ENCODE measurements at places on chromosomes 2 and 18. TPM values are rescaled to one million over a fixed set of nuclear protein-coding genes. Genes with fewer than 3 reads are reported as not detected.
A peak's percentile ranks its signal among the peaks of the same experiment; 100 is the strongest.

DNA sequence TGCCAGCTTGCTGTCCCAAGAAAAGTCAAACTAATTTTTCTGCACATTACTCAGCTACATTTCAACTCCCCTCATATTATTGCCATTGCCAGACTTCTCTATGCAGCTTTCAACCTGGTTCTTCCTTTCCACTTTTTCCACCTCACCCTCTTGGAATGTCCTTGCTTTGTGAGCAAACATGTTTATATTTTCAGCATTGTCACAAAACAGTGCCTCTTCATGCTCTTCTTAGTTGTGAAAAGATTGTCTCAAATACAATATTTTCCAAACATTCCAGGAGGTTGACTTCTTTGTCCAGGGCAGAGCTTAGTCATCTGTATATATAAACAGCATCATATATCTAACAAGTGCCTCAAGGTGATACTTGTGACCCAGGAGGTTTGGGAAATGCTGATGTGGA, 803.3 kb upstream of the CELF4 start:
- H3K36me3 ChIP-seq, result no peaks in the 10 kb centered on the region
- H3K27me3 ChIP-seq, result no peaks in the 10 kb centered on the region
- no peaks in the 10 kb centered on the region for H3K4me1 ChIP-seq
- no peak for DNase-seq

DNA sequence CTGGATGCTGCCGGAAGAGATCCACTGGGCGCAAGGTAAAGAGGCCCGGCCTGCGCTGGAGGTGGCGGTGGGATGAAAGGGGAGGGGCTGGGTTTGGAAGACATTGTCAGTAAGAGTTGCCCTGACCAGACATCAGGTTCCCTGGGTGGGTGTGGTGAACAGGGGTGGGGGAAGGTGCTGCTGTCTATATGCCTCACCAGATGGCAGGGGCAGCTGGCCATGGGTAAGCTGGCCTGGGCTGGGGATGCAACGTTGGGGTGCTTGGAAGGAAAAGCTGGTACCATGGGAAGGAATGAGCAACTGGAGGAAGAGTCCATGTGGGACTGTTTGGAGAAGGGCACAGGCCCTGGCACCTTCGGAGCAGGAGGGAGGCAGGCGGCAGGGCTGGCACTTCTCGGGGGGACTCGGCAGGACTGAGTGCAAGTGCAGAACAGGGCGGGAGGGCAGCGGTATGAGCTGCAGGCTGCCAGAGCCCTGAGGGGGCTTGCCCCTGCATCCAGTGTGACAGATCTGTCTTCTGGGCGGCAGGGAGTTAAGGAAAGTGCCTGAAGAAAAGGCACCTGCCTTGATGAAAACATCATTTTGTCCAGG, 146.4 kb downstream of the DYSF start:
- H3K4me3 ChIP-seq, result no peak overlapping the region
- no peaks in the 10 kb centered on the region for H3K36me3 ChIP-seq

GRCh38 chr18:77000527-77000926, 132.1 kb downstream of the MBP start:
- H3K27me3 ChIP-seq, result no peaks in the 10 kb centered on the region
- DNase-seq, result peak; percentile 75
- H3K4me3 ChIP-seq, result no peak overlapping the region
- no peak overlapping the region for H3K27ac ChIP-seq
- no peaks in the 10 kb centered on the region for H3K4me1 ChIP-seq

DNA sequence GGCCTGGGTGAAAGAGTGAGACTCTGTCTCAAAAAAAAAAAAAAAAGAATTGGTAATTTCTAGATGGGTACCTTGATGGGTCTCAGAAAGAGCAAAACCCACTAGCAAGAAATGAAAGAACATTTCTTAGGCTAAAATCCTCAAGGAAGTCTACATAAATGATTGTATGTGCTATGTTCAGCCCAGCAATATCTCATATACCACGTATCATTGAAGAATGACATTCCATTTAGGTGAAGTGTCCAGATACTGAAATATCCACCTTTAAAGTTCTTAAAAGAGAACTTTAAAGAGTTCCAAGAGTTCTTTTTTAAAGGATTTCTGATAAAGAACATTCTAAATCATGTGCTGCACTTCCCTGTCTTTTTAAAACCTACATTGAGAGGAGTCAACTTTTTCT, 19.2 kb downstream of the NRP2 start:
- H3K27ac ChIP-seq, result peak overlapping the region; percentile 96
- H3K4me3 ChIP-seq, result no peak overlapping the region
- no peak for DNase-seq
- peaks cover 100% of the 10 kb centered on the region for H3K4me1 ChIP-seq
- no peaks in the 10 kb centered on the region for H3K27me3 ChIP-seq

- H3K27ac ChIP-seq, result no peak overlapping the region
- H3K36me3 ChIP-seq, result no peaks in the 10 kb centered on the region
- no peak overlapping the region for H3K4me3 ChIP-seq
- DNase-seq, result no peak
Observed at GRCh38 chr2:30481323-30481800, 34.3 kb downstream of the LCLAT1 start.

GRCh38 chr2:182048088-182048487, 62.4 kb downstream of the PPP1R1C start:
- DNase-seq, result no peak
- H3K36me3 ChIP-seq, result no peaks in the 10 kb centered on the region
- no peak overlapping the region for H3K27ac ChIP-seq
- no peaks in the 10 kb centered on the region for H3K4me1 ChIP-seq
- no peak overlapping the region for H3K4me3 ChIP-seq

DNA sequence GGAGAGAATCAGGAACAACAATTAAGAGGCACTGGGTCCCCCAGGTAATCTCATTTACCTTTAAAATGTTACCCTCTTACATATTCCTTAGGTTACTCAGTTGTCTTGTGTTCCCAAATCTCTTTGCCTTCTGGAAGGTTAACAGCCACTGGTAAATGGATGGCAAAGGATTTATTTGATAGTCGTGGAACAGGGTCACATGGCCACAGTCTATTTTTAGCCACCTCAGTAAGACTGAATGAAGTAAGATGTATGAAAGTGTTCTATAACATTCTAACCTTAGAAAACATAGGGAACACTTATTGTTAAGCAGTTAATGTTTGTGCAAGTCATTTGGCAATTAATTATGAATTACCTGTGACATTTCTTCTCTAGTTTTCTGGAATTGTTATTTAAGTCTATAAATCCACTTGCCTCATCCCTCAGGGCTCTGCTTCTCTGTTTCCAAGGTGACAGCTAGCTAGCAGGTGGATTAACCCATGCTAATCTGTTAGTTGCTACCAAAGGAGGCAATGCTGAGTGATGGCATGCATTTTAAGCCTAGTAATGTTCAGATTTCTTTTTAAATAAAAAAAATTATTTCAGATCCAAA, 211.0 kb downstream of the PIK3C3 start:
- no peaks in the 10 kb centered on the region for H3K4me1 ChIP-seq
- DNase-seq, result no peak
- no peak overlapping the region for H3K4me3 ChIP-seq
- no peaks in the 10 kb centered on the region for H3K36me3 ChIP-seq
- no peak overlapping the region for H3K27ac ChIP-seq

DNA sequence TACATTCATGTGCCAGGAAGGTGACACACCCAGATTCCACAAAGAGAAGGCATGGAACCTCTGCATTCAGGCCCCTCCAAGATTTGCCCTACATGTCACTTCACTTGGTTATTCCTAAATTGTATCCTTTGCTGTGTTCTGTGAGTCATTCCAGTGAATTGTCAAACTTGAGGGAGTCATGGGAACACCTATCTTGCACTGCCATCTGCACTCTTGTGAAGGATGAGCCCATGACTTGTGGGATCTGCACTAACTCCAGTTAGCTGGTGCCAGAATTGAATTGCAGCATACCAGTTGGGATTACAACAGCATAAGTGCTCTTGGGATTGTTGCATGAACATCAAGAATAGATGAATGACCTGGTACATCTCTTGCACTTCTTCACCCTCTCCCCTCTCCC, 1288.0 kb upstream of the ZEB2 start:
- H3K4me3 ChIP-seq, result no peak overlapping the region
- no peak overlapping the region for H3K27ac ChIP-seq
- no peak for DNase-seq
- H3K27me3 ChIP-seq, result no peaks in the 10 kb centered on the region

GRCh38 chr2:209525834-209526281, 102.0 kb downstream of the MAP2 start:
- no peaks in the 10 kb centered on the region for H3K27me3 ChIP-seq
- H3K36me3 ChIP-seq, result no peaks in the 10 kb centered on the region
- peak overlapping the region; percentile 50 for H3K27ac ChIP-seq

GRCh38 chr2:31263636-31264190, 29.8 kb downstream of the EHD3 start:
- H3K4me1 ChIP-seq, result no peaks in the 10 kb centered on the region
- no peak overlapping the region for H3K4me3 ChIP-seq
- no peaks in the 10 kb centered on the region for H3K36me3 ChIP-seq
- no peaks in the 10 kb centered on the region for H3K27me3 ChIP-seq

DNA sequence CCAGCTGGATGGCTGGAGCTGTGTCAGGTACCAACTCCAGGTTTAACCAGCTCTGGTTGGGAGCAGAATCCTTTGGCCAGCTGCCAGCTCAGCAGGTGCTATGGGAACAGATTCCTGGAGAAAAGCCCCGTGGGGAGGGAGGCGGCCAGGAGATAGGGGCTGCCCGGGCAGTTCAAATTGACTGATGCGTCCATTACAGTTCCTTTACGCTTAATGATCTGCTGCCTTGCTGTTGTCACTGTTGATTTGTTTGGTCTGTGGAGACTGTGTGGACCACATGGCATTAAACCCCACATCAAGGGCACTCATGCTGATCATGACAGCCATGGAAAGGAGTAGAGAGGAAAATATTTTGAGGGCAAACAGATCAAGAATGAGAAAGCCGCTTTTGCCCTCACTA, 200.0 kb downstream of the TSN start:
- no peak overlapping the region for H3K4me3 ChIP-seq
- no peaks in the 10 kb centered on the region for H3K27me3 ChIP-seq
- no peaks in the 10 kb centered on the region for H3K4me1 ChIP-seq
- H3K27ac ChIP-seq, result no peak overlapping the region

GRCh38 chr2:96251721-96252292, 14.0 kb downstream of the TMEM127 start:
- no peak overlapping the region for H3K4me3 ChIP-seq
- DNase-seq, result peak; percentile 75
- peaks cover 41% of the 10 kb centered on the region for H3K36me3 ChIP-seq
- no peaks in the 10 kb centered on the region for H3K4me1 ChIP-seq
- no peaks in the 10 kb centered on the region for H3K27me3 ChIP-seq

DNA sequence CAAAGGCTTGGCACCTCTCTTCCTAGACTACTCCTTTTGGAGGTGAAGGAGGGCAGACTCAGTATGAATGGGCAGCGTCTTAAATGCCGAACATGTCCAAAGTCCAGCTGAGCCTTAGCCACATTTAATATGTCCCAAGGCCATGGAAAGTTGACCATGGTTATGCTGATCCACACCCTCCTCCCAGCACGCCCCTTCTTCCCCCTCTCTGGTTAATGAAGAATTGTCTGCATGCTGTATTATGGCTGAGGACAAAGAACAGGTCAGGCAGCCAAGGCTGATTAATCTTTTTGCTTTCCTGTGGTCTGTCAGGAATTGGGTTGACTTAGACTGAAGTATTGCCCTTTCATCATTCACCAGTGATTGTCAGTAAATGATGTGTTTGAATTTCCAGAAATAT, 5.8 kb upstream of the MYOM1 start:
- no peak overlapping the region for H3K4me3 ChIP-seq
- no peak overlapping the region for H3K27ac ChIP-seq
- no peaks in the 10 kb centered on the region for H3K4me1 ChIP-seq
- no peaks in the 10 kb centered on the region for H3K36me3 ChIP-seq
- no peak for DNase-seq

GRCh38 chr2:230537531-230537976, 121.6 kb downstream of the SP100 start:
- H3K4me3 ChIP-seq, result no peak overlapping the region
- DNase-seq, result no peak
- no peak overlapping the region for H3K27ac ChIP-seq
- H3K27me3 ChIP-seq, result no peaks in the 10 kb centered on the region

DNA sequence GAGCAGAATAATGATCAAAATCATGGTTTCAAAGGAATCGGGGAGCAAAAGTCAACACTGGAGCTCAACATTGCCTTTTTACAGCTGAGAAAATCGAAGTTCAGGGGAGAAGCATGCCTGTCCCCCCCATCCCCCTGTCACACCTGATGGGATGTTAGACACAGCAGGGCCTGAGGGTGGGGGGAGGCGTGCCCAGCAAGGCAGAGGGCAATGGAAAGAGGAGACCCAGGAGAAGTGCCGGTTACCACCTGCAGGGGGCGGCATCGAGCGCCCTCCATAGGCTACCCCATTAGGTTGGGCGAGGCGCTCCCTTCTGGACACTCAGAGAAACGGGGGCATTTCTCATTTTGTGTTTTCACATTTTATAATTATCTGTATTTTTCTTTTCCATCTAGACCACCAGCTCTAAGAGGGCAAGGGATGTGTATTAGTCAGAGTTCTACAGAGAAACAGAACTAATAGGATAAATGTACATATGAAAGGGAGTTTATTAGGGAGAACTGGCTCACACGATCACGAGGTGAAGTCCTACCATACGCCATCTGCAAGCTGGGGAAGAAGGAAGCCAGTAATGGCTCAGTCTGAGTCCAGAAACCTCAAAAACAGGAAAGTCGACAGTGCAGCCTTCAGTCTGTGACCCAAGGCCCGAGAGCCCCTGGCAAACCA, 271.3 kb downstream of the LRATD1 start:
- no peak for DNase-seq
- H3K4me1 ChIP-seq, result no peaks in the 10 kb centered on the region
- no peaks in the 10 kb centered on the region for H3K27me3 ChIP-seq
- H3K36me3 ChIP-seq, result no peaks in the 10 kb centered on the region
- H3K27ac ChIP-seq, result no peak overlapping the region
- H3K4me3 ChIP-seq, result no peak overlapping the region

GRCh38 chr2:189483571-189483970, 42.3 kb downstream of the WDR75 start:
- no peak overlapping the region for H3K27ac ChIP-seq
- H3K4me3 ChIP-seq, result no peak overlapping the region
- no peak for DNase-seq
- no peaks in the 10 kb centered on the region for H3K4me1 ChIP-seq
- H3K27me3 ChIP-seq, result no peaks in the 10 kb centered on the region
- no peaks in the 10 kb centered on the region for H3K36me3 ChIP-seq

DNA sequence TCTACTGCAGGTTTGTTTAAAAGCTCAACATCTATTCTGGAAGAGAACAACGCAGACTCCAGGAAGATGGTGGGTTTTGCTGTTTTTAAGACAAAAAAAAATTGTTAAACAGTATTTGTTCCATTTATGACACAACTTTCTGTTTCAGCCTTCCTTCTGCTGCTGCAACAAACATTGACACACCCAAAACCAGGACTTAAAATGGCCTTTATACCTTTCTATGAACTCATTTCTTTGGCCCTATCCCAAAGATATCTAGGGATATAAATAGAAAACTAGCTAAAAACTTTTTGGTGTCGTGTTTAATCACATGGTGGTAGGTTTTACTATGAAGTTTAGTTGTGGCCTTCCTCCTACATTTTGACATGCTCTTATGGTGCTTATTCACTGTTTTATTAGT, 964 bp upstream of the GALNT3 start:
- H3K4me3 ChIP-seq, result peak overlapping the region; percentile 37
- peaks cover 18% of the 10 kb centered on the region for H3K4me1 ChIP-seq
- no peaks in the 10 kb centered on the region for H3K36me3 ChIP-seq
- no peak for DNase-seq
- H3K27me3 ChIP-seq, result peaks cover 14% of the 10 kb centered on the region
- H3K27ac ChIP-seq, result peak overlapping the region; percentile 43

- H3K27ac ChIP-seq, result no peak overlapping the region
- H3K4me3 ChIP-seq, result no peak overlapping the region
- no peaks in the 10 kb centered on the region for H3K27me3 ChIP-seq
- DNase-seq, result no peak
- H3K36me3 ChIP-seq, result no peaks in the 10 kb centered on the region
Observed at GRCh38 chr2:233968556-233968955, 51.4 kb downstream of the TRPM8 start.

The LHCGR gene
- not detected for polyA plus RNA-seq

The DSG4 gene
- polyA plus RNA-seq, result not detected

The SERPINB3 gene
- polyA plus RNA-seq, result not detected

The CMPK2 gene
- polyA plus RNA-seq, result 14.7 TPM

The SPHKAP gene
- not detected for polyA plus RNA-seq

The SERPINB10 gene
- not detected for polyA plus RNA-seq

The OTX1 gene
- polyA plus RNA-seq, result not detected

All from sigmoid colon (tissue), 7 donors.